HL-60 (cell line): ENCODE measurements at places on chromosomes 7 and 10.

DNA sequence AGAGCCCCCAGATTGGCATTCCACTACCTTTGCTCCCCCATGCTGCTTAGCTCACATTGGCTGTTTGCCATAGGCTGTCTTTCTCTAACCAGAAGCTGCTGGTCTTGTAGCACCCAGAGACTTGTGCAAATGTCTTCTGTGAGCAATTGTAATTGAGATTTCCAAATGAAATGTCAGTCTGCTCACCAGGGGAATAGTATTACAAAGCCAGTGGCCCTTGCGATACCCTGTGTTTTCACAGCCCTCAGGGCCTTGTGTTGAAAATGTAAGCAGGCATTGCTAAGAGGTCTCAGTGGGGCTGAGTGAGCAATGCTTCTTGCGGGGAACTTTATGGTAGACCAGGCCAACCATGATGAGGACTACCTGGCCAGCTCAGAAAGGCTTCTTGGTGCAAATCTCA, 746.5 kb downstream of the LRMDA start:
- no peak for DNase-seq

DNA sequence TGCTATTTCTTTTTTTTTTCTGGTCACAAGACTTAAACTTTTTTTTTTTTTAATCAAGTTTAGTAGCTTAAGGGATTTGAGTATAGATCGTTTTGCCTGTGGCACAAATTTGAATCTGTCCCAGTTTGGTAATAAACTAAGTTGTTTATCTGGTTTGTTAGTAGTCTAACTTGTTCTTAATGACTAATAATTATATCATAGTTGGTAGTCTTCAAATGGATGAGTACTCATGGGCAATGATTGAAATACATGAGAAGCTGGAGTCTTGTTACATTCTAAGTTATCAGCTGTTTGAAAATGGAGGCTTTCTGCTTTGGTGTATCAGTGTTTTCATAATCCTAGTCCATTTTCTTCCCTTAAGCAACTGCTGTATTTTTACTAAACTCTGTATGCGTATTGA, 12.3 kb downstream of the BTAF1 start:
- no peak for DNase-seq

DNA sequence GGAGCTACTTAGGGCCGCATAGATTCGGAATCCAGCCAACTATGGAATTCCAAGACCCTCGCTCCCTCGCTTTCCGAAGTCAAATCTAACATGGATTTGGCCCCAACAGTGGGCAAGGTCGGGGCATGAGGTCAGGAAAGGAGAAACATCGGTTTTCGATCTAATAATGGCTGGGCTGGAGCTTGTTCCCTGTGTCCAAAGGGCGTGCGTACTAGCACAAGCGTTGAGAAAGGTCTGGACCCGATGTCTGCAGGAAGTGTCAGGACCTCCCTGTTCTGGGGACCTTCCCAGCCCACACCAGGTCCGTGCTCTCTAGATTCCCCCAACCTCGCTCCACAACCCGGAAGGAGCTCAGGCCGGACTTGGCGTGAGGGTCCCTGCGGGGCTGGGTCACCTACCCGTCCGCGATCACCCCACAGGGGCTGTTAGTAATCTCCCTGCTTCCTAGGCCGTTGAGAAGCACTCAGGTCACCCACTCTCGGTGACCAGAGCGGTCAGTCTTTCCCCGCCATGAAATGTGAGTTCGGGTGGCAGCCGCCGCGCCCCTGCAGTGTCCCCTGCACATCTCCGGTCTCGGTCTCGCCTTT, 4.8 kb downstream of the FEZF1 start:
- DNase-seq, result no peak

GRCh38 chr7:16918288-16918895, 36.6 kb upstream of the AGR3 start:
- peak; percentile 17 for DNase-seq

- no peak for DNase-seq
Observed at GRCh38 chr7:48250441-48250951, 79.2 kb downstream of the ABCA13 start.

- no peak for DNase-seq
Observed at GRCh38 chr10:48590945-48591344, 13.9 kb downstream of the ARHGAP22 start.

DNA sequence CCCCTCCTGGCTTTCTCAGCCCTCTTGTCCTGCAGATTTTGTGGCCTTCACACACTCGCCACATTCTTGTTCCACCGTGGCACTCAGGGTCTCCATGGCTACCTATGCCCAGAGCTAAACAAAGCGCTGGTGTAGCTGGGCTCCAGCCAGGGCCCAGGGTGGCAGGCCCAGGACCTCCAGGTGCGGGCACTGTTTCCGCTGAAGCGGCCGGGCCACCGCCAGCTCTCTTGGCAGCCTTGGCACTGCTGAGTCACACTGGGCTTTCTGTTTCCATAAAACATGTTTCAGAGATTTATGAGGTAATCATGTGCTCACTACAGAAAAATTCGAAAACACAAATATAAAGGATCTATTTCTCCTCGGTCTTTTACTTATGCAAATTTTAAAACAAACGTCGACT, 51.3 kb downstream of the AOC1 start:
- no peak for DNase-seq

DNA sequence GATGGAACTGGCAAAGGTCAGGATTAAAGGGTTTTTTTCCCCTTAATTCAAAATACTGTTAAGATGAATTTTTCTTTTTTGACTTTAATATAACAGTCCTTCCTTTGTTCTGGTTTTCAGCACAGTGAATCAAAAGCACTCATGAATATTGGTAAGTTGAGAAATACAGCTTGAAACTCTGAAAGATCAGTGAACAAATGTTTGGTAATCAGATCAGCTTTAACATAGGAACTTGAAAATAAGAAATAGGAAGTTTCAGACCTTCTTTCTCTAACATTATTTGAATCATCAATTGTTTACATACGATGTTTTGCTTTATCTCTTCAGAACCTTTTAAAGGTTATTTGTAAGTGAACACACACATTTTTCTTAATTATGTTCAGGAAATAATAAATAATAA, 90.5 kb downstream of the SGMS1 start:
- DNase-seq, result no peak

- no peak for DNase-seq
Observed at GRCh38 chr10:113459626-113460280, 93.1 kb upstream of the HABP2 start.

GRCh38 chr7:121202834-121203233, 126.0 kb upstream of the WNT16 start:
- no peak for DNase-seq
